Pons (tissue), 1 donor: ENCODE measurements at places on chromosomes 3 and 15.
A peak's percentile ranks its signal among the peaks of the same experiment; 100 is the strongest.

GRCh38 chr3:28667646-28668621 is 319.3 kb upstream of the AZI2 start:
- DNase-seq: peak; percentile 62

DNA sequence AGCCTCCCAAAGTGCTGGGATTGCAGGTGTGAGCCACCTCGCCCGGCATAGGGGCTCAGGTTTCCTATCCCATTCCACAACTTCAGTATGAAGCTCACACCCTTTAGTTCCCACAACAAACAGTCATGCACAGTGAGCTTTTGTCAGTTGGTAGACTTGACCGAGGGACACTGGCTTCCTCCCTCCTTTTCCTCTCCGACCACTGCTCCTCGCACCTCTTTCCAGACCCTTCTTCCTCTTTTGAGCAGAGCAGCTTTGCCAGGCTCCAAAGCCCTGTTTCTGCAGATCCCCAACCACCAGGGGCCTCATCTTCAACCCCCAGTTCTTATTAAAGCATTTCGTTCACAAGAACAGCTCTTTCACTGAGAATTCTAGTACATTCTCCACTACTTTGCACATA is 12.7 kb upstream of the CILP start:
- DNase-seq: no peak

GRCh38 chr3:169497567-169498257 is 165.8 kb downstream of the MECOM start:
- no peak for DNase-seq

- no peak for DNase-seq
Observed at GRCh38 chr3:123397050-123397590, 51.8 kb downstream of the ADCY5 start.

DNA sequence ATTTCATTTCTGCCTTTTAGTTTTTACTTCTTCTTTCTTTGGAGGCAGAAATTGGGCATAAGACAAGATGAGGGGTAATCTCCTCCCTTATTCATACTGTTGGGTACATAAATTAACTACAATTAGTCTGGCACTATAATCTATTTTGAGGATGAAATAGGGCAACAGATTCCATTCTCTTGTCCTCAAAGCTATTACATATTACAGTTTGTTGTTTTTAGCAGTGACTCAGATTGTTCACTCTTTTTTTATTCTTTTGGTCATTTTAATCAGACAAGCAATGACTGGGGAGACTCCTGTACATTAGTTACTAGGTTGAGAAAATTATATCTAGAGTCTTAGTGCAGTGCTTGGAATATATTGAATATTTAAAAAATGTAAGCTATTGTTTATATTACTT is 556.0 kb downstream of the OTOL1 start:
- no peak for DNase-seq

GRCh38 chr3:130850843-130851242 is 43.0 kb upstream of the ATP2C1 start:
- DNase-seq: no peak

GRCh38 chr3:133540896-133541674 is 32.4 kb upstream of the CDV3 start:
- DNase-seq: no peak

DNA sequence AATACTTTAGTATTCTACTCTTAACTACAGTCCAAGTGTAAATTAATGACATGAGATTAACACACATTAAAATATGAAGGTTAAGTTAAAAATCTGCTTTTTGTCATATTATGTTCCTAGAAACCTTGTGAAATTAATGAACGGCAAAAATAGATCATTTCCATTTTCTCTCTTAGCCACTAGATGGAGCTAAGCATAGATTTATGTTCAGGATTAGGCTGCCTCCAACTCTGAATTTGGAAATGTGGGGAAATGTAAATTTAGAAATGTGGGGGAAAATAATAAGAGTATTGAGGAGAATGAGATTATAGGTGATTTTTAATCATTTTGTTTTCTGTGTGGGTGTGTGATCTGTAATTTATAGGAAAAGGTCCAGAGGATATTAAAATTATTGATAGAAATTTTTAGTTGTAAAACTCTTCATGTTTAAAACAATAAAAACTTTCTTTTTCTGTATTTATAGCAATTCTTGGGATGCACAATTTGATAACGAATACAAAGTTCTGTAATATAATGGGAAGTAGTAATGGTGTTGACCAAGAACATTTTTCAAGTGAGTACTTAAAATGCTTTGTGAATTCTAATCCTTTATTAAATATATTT is 59.2 kb downstream of the TMOD3 start:
- DNase-seq: peak; percentile 39

GRCh38 chr15:63389902-63390670 is 8.4 kb upstream of the CA12 start:
- DNase-seq: no peak

- DNase-seq: no peak
Observed at GRCh38 chr3:117600666-117601065, 891.1 kb downstream of the TUSC7 start.

GRCh38 chr3:1499694-1500093 is 406.9 kb downstream of the CNTN6 start:
- DNase-seq: no peak

DNA sequence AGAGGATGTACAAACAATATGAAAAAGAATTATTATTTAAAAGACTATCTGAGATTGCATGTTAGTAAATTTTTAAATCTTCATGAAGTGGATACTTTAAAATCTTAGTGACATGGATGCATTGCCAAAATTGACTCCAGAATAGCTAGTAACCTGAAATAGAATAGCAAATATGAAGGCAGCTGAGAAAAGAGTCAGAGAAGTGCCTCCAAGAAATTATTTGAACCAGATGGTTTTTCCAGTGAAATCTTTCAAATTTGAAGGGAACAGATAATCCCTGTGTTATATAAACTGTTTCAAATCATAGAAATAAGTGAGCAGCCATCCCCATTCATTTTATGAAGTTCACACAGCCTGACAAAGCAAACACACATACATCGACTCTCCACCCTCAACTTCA is 29.6 kb downstream of the FSIP1 start:
- DNase-seq: no peak
